ENCODE measurements at places on chromosomes 2 and 18. TPM values are rescaled to one million over a fixed set of nuclear protein-coding genes. Genes with fewer than 3 reads are reported as not detected.

DNA sequence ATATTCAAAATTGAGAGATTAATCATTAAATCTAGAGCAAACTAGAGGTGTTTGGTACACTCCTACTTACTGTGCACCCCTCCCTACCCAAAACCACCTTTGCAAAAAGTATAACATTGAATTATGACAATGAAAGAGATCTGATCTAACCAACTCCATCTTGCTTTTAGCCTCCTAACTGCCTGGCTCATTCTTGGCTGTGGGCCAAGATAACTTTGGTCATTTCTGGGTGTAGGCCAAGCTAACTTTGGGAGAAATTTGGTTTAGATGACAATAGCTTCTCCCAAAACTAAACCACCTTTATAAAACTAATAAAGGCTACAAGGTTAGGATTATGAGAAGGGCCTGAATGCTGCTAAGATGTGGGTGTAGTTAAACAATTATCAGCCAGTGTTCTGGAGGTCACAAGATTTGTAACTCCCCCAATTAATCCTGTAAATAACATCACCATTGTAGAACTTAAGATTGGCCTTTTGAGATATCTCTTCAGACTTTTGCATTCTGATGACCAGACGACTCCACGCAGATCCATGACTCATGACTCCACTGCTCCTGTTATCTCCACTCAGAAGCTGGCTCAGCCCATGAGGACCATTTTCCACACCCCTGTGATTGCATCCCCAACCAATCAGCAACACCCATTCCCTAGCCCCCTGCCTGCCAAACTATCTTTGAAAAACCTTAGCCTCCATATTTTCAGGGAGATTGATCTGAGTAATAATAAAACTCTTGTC lies 160.2 kb downstream of the FBXO15 start:
- DNase-seq, result no peak

GRCh38 chr2:240511351-240512108 lies 46.3 kb downstream of the ANKMY1 start:
- DNase-seq, result no peak

DNA sequence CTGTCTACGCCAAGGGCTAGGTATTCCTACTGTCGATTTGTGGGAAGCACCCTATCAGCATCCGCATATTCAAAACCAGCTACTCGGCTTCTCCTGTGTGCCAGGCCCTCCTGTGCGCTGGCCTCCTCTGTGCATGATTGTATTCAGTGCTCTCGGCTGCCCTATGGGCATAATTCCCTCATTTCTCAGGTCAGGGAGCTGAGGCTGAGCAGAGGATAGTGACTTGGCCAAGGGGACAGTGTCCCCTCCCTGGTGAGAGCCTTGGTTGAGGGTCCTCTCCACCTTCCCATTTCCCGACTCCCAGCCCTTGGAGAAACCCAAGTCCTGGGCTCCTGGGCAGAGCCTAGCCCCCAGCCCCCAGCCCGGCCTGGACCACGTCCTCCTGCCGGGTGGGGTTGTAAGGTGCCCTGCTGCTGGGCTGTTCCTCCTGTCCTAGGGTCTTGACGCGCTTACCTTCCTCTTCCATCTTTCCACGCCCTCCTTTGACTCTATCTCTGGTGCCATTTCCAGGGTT lies 6.3 kb upstream of the HS6ST1 start:
- no peak for DNase-seq

GRCh38 chr2:30266051-30266621 lies 34.8 kb downstream of the LBH start:
- no peak for DNase-seq

DNA sequence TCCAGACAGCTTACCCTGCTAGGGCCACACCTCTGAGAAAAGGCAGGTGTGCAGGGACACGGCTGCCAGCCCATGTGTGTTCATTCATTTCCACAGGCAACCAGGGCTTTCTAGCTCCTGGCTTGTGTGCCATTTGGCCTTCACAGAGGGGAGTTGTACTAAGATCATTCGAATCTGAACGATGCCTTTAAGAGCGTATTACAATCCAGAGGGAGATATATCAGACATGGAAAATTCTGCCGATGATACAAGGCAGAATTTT lies 64.2 kb upstream of the OTOF start:
- no peak for DNase-seq

Gene DOK6
- polyA plus RNA-seq, result not detected

Measured in A549 (cell line).